ENCODE measurements at places on chromosomes 1 and 21. TPM values are rescaled to one million over a fixed set of nuclear protein-coding genes. Genes with fewer than 3 reads are reported as not detected.

ALDH4A1 gene
- total RNA-seq = 11.0 TPM

SPATA6 gene
- 5.5 TPM for total RNA-seq

CD1D gene
- not detected for total RNA-seq

CRYAA gene
- not detected for total RNA-seq

FNBP1L gene
- total RNA-seq = 56.1 TPM

LAD1 gene
- 33.3 TPM for total RNA-seq

KANK4 gene
- total RNA-seq = 137 TPM

CHI3L2 gene
- total RNA-seq = 3.5 TPM

PTBP2 gene
- 12.2 TPM for total RNA-seq

OLFML2B gene
- total RNA-seq = 0.11 TPM

LENEP gene
- total RNA-seq = 3.9 TPM

RGS1 gene
- not detected for total RNA-seq

USH2A gene
- under 0.01 TPM for total RNA-seq

TESK2 gene
- 10.8 TPM for total RNA-seq

TRIM17 gene
- total RNA-seq = 3.1 TPM

PADI3 gene
- not detected for total RNA-seq

NUDT4B gene
- total RNA-seq = 9.4 TPM

RGS21 gene
- total RNA-seq = not detected

TMEM125 gene
- not detected for total RNA-seq

CD1B gene
- total RNA-seq = not detected

BARHL2 gene
- not detected for total RNA-seq

PSRC1 gene
- total RNA-seq = 5.0 TPM

IL23R gene
- total RNA-seq = not detected

SPATA21 gene
- not detected for total RNA-seq

PIGC gene
- 31.8 TPM for total RNA-seq

RHOU gene
- 21.5 TPM for total RNA-seq

PLEKHG5 gene
- 14.2 TPM for total RNA-seq

GJA4 gene
- total RNA-seq = not detected

KCND3 gene
- total RNA-seq = under 0.01 TPM

OR6N2 gene
- not detected for total RNA-seq

SLC6A9 gene
- total RNA-seq = 8.8 TPM

SAMD13 gene
- total RNA-seq = 0.39 TPM

NR1I3 gene
- not detected for total RNA-seq

ZNF672 gene
- total RNA-seq = 48.3 TPM

PUSL1 gene
- 62.1 TPM for total RNA-seq

SPRR2E gene
- not detected for total RNA-seq

TSSK3 gene
- not detected for total RNA-seq

PRAMEF26 gene
- not detected for total RNA-seq

Data from placental epithelial cell (primary cell).